ENCODE measurements at places on chromosomes 6 and 20.

DNA sequence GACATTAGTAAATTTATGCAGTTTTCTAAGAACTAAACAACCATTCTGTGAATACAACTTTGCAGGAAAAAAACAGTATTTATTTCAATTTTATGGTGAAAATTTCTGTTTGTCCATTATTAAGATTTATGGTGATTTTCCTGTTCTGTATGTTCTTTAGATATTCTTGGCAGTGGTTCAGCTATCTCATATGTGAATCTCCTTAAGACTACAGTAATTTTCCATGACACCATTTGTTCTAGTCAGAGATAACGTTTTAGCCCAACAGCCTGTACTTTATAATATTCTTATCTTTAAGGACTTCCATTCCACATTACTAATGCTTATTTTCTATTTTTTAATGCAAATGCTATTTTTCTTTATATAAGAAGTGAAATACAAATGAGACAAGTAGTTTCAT lies 504.0 kb downstream of the RFPL4B start:
- no peak for DNase-seq

DNA sequence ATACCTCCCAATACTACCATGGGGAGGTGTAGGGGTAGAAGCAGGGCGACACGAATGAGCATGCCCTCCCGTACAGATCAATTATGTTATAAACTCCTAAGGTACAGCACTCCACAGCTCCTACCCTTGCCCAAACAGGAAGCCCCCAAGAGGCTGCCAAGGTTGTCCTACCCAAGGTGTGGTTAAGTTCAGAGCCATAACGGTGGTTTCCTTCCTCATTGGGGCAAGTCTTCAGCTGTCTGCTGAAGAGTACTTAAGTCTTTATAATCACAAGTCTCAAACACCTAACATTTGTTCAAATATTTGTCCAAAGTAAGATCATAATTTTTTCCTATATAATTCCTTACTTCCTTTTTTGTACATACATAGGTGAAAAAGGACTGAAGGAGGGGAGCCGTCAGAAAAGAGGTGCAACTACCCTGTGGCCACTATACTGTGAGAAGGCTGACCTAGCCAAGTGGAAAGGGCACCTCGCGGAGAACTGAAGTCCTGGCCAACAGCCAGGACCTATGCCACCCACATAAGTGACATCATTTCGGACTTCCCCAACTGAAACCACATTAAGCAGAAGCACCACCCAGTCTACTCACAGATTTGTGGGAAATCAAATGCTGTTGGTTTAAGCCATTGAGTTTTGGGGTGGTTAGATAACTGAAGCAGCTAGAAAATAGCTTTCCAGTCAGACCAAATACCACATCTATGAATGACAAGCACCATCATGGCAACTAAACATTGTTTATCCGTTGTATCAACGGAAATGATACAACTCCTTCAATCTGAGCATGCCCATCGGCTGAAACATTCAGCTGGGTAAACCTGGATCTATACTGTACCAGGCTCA lies 2.9 kb upstream of the RAB22A start:
- peak; percentile 71 for DNase-seq

DNA sequence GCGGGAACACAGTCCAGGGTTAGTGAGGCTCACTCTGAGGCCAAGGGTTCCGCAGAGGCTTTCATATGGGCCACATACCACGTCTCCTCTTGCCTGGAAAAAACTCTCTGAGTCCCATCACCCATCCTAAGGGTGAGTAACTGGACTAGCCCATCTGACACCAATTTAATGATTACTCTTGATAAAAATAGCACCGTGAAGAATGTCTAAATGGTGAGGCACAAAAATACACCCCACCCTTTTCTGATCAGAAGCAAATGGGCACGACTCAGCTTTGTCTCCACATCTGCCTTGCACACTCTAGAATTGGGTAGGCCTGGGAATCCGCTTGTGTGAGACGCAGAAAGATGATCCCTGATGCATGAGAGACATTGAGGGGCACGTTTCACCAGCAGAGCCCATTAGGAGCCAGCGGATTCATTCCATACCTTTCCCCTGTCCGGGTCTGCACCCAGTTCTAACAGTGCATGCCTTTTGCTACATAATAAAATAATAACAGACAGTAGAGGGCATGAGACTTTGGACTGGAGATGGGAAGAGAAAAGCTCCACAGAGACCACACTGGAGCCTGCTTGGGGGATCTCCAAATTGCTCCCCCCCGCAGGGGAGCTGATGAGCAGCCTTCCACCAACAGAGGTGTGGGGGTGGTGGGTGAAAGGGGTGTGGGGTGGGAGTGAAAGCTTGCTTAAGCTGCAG lies 110.0 kb upstream of the KCNK16 start:
- DNase-seq, result no peak

DNA sequence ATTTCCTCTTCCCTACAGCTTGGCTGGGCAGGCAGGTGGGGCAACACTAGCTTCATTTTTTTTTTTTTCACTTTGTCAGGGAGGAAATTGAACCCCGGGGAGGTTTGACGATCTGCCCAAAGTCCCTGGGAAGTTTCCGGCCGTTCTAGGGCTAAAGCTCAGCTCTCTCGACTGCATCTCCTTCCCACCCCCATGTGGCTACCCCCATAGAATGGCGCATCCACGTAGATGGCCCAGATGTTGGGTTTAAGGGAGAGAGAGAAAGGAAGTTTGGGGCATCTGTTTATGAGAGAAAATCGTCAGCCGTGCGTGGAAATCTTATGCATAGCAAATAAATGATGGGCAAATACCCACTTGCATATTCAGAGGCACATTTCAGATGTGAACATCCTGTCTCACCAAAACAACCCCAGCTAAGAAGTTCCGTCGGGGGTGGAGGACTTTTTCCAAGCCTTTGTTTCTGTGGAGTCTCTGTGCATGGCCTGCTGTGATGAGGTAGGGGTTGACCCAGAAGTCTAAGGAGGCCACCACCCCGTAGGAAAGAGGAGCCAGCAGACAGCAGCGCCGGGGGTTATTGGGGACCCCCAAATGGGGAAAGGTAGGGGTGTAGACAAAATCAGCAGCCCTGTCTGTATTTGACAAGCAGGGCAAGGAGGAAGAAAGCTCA lies 40.5 kb upstream of the ZNF831 start:
- peak; percentile 55 for DNase-seq

GRCh38 chr6:138204792-138205384 lies 13.4 kb downstream of the PBOV1 start:
- no peak for DNase-seq

GRCh38 chr20:57959018-57959417 lies 249.2 kb upstream of the PMEPA1 start:
- DNase-seq, result no peak

DNA sequence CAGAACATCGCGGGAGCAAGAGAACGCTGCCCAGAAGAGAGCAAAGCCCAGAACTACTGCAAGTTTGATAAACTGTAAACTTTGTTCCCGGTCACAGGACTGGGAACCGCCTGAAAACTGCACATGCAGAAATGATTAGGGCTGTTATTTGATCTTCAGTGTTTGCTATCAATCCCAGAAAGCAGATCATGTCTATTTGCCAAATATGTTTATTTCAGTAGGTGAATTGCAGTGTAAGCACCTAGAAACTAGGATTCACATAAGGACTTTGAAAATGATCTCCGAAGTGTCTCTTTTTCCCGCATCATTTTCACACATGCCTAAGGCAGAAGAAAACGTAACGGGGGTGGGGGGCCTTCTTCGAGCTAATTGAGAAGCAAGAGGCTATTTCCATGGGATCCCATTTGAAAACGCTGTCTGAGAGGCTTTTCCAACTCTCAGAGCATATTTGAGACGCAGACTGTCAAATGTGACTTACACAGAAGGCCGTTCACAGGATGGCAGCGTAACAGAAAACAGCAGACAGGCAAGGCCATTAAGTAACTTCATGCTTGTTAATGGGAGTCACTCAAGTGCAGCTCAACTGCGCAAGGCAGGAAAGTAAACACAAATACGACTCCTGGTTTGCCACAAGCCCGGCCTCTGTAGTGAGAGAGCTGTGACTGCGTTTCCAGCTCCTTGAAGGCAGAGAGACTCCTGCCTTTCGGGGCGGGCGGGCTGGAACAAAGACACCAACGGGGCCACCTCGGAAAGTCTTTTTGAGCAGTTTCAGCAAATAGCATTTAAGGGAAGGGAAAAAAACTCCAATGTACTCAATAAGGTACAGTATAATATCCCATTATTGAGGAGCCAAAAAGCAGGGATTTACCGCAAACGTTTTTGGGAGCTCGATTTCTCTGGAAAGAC lies 144.7 kb upstream of the ZNF217 start:
- DNase-seq, result no peak

DNA sequence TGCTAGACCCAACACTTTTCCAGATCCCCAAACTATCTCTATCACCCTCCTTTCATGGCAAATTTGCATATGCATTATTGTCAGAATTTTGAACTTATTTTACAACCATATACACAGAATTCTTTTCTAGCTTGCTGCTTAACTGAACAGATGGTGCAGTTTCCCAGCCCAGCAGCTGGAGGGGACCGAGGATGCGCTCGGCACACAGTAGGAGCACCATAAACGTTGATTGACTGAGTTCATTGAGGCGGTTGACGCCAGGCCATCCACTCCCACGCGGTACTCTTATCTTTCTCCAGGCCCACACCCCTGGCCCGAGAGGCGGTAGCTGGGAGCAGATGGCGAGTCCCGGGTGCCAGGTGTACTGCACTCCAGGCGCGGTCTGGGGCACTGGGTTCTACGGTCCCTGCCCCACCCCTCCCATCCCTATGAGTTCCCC lies 6.8 kb upstream of the SOX4 start:
- DNase-seq, result no peak

Data from stimulated activated naive CD8-positive, alpha-beta T cell treated with anti-CD3 and anti-CD28 coated beads, Interleukin-15, Interleukin-2, amounts not matched to agents 100 U/mL and 50 U/mL, for 24 hours (primary cell).